ENCODE measurements at places on chromosomes 1 and 21. TPM values are rescaled to one million over a fixed set of nuclear protein-coding genes. Genes with fewer than 3 reads are reported as not detected.

Gene LHX8
- not detected for total RNA-seq

DNA sequence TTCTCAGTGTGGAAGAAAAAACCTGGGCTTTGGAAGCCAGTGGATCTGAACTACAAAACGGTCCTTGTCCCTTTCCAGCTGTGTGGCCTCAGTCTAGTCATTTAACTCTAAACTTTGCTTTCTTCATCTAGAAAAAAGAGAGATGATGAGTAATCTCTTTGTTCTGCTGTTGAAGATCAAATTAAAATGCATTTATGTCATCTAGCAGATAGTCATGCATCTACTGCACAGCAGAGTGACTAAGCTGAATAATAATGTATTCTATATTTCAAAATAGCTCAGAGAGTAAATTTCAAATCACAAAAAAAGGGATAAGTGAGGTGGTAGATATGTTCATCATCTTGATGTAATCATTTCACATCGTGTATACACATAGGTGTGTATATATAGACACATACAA, 473.2 kb downstream of the DSCAM start:
- no peak for DNase-seq

DNA sequence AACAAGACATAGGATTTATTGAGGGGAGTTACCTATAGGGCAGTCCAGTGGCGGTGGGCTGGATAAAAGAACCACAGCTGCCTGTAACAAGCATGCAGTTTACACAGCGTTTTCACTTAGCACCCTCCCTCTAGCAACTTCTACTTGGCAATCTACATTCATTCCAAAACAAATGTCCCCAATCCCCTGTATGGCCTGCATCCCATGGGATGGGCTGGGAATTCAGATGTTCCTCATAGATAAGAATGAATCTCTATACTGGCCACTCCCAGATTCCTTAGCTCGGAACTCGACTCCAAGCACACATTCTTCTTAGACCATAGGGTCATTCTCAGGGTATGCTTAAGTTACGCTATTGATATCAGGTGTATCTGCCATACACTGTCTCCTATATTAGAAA, 33.3 kb downstream of the PCP4 start:
- DNase-seq = no peak

Gene COL11A1
- not detected for total RNA-seq

DNA sequence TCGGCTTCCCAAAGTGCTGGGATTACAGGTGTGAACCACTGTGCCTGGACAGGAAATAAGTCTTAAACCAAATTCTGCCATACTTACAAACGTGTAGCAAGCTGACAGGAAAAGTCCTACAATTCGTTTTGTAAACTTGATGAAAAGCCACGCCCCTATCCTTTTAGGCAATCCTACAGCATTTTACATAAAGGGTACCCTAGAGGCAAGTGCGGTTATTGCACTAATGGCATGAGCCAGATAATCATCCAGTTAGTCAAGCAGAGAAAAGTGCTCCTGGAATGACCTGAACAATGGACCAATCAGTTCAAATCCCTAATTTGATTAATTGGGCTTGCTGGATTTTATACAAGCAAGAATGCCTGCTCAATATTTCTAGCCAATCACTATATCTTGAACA, 338.2 kb downstream of the KIF26B start:
- no peak for DNase-seq

Gene SV2A
- total RNA-seq = 5.0 TPM

- no peak for DNase-seq
These were observed 45.5 kb upstream of the CDC42BPA start for GRCh38 chr1:227363825-227364224.

GRCh38 chr1:226548256-226549093, at the start of gene STUM:
TSS of gene STUM (plus strand) at chr1:226548764. CDS start at chr1:226548905, 141 bp downstream.
- DNase-seq = no peak

DNA sequence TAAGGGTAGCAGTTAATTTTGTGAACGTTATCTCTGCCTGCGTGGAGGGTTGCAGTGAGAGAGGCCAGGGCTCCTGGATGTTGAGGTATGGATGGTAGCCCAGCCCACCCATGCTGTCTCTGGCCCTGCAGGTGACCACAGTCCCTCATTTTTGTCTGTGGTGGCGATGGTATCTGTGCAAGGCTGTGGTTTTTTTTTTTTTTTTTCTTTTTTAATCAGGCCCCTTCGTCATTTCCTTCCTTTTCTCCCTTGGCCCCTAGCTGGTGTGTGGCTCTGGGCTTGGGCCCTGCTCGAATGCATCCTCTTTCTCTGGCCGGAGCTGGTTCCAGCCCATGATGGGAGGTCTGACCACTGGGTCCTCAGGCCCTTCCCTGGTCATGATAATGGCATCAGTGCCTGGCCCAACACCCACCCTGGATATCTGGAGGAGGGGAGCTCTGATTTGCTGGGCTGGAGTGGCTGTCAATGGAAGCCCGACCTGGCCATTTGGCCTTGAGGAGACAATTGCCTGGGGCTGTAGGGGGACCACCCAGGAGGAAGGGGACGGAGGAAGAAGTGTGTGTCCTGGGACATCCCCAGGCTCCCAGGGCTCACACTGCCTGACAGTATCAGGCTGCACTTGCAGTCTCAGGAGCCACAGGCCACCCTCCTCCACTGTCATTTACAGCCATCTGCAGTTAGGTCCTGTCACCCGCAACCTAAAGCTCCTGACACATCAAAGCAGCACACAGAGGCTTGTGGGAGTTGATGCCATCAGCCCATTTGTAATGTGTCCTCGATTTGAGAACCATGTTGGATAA, 8.1 kb upstream of the RNF187 start:
- no peak for DNase-seq

DNA sequence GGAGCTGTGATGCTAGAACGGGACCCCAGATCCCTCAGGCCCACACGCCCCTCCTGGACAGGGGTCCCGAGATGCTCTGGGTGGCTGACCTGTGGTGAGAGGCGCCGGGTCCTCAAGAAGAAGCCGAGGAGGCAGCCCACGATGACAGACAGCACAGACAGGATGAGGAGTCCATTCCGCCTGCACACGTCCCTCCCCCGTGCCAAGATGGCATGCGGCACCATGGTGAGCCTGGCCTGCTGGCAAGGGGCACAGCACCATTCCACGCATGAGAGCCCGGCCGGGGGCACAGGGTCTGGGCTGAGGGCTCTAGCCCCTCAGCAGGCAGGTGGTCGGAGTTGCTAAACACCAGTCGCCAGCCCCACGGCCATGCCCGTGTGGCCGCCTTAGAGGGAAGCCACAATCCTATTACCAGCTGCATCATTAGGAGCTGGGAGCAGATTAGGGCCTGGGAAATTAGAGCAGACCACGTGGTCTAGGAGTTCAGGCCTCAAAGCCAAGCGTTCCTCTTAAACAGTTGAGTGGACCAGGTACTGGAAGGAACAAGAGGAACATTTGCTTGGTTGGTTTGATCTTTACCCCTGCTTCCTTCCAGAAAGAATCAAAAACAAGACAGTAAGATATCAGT, at the start of gene SLC1A7:
SLC1A7 (minus strand) TSS at position 413 of the 628 bp plus-strand sequence; CDS start at position 224, 189 bp downstream.
- DNase-seq = no peak

Gene MARK1
- 0.05 TPM for total RNA-seq

GRCh38 chr1:115065021-115065420, 24.3 kb downstream of the TSPAN2 start:
- no peak for DNase-seq

GRCh38 chr1:228860911-228861831, 125.9 kb downstream of the RHOU start:
- DNase-seq = no peak

GRCh38 chr1:2199042-2199810, 4.7 kb upstream of the FAAP20 start:
- DNase-seq = peak; percentile 71

Gene ZSWIM5
- 0.68 TPM for total RNA-seq

GRCh38 chr21:41671859-41672542, 94.9 kb downstream of the RIPK4 start:
- no peak for DNase-seq

DNA sequence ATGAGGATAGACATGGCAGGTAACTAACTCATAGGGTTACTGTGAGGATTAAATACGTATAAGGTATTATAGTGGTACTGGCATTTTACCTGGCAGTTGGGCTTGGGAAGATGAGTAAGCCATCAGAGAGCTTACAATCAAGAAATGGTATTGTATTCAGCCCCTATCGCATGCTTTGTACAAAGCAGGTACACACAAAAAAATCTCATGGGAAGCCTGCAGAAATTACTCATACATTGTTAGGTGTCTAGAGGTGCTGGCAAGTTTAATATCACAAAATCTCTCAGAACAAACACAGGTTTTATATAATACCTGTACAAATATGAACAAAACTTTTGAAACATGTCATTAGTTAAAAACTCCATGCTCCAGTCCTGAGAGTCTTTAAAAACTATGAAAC, 71.8 kb upstream of the CNN3 start:
- DNase-seq = no peak

- DNase-seq = no peak
These were observed 96.2 kb upstream of the AKT3 start for GRCh38 chr1:243946253-243946652.

DNA sequence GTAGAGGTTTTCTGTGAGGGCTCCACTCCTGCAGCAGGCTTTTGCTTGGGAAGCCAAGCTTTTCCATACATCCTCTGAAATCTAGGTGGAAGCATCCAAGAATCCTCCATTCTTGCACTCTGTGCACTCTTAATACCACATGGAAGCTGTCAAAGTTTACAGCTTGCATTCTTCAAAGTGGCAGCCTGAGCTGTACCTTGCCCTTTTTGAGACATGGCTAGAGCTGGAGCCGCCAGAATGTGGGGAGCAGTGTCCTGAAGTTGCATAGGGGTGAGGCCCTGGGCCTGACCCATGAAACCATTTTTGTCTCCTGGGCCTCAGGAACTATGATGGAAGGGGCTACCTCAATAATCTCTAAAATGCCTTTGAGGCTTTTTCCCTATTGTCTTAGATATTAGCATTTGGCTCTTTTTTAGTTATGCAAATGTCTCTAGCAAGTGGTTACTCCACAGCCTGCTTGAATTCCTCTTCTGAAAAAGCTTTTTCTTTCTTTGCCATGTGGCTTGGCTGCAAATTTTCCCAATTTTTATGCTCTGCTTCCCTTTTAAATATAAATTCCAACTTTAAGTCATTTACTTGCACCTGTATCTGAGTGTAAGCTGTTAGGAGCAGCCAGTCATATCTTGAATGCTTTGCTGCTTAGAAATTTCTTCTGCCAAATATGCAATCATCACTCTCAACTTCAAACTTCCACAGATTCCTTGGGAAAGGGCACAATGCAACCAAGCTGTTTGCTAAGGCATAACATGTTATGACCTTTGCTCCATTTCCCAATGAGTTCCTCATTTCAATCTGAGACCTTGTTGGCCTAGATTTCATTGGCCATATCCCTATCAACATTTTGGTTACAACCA, 92.1 kb upstream of the ARTN start:
- DNase-seq = no peak

Gene NUP210L
- 0.05 TPM for total RNA-seq

GRCh38 chr1:88876573-88877365, 14.6 kb downstream of the GTF2B start:
- no peak for DNase-seq

All from activated T-cell treated with anti-CD3 and anti-CD28 coated beads, Interleukin-2, amount 50 U/mL, for 4 hours (primary cell).